ENCODE measurements at places on chromosomes 7 and 10. TPM values are rescaled to one million over a fixed set of nuclear protein-coding genes. Genes with fewer than 3 reads are reported as not detected.

Gene SLC26A3
- polyA plus RNA-seq = 0.10 TPM

Gene NME8
- polyA plus RNA-seq = not detected

Gene VGF
- 0.20 TPM for polyA plus RNA-seq

Gene GAD2
- 2.9 TPM for polyA plus RNA-seq

Gene CDNF
- polyA plus RNA-seq = 3.6 TPM

Gene SFRP4
- polyA plus RNA-seq = 2.2 TPM

Gene RPA3
- polyA plus RNA-seq = 61.9 TPM

Gene ADAM22
- polyA plus RNA-seq = 14.2 TPM

Gene CHST15
- 20.6 TPM for polyA plus RNA-seq

Gene DRGX
- polyA plus RNA-seq = not detected

Gene PALD1
- polyA plus RNA-seq = 10.1 TPM

Gene ATXN7L1
- polyA plus RNA-seq = 14.3 TPM

Gene METTL27
- polyA plus RNA-seq = 5.1 TPM

Gene AKR1C8
- 0.20 TPM for polyA plus RNA-seq

Gene CROT
- 45.6 TPM for polyA plus RNA-seq

Gene TCTN3
- 76.9 TPM for polyA plus RNA-seq

Gene WIPF3
- polyA plus RNA-seq = 5.9 TPM

Gene LRIT1
- not detected for polyA plus RNA-seq

Data from left kidney (tissue), 8 donors.